HFFc6 (cell line): ENCODE measurements at places on chromosomes 7 and 10.
A peak's percentile ranks its signal among the peaks of the same experiment; 100 is the strongest.

DNA sequence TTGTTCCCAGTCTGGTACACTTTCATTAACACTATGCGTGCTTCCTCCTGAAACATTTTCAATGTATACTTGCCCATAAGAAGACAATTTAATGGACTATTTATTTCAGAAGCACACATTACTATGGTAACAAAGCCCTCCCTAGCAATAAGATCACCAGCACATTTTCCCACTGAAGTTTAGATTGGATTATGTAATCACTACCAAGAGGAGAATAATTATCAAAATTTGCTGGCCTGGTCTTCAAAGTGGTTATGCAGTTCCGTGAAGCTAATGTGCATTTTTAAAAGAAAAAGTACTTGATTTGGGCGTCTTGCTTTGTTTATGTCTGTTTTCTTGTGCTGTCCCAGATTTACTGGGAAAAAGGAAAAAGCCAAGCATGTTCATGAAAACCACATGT, 61.9 kb downstream of the AP3M1 start:
- H3K4me3 ChIP-seq = no peak overlapping the region; the same call in 1 of the 2 replicates
- peaks cover 5% of the 10 kb centered on the region for H3K27me3 ChIP-seq
- DNase-seq = no peak
- peaks cover 43% of the 10 kb centered on the region for H3K36me3 ChIP-seq

- H3K4me1 ChIP-seq = peaks cover 8% of the 10 kb centered on the region
- H3K36me3 ChIP-seq = no peaks in the 10 kb centered on the region
- no peak overlapping the region; the same call in 1 of the 2 replicates for H3K27ac ChIP-seq
- no peak for DNase-seq
These were observed 408 bp upstream of the MINDY4 start for GRCh38 chr7:30770845-30771173.

DNA sequence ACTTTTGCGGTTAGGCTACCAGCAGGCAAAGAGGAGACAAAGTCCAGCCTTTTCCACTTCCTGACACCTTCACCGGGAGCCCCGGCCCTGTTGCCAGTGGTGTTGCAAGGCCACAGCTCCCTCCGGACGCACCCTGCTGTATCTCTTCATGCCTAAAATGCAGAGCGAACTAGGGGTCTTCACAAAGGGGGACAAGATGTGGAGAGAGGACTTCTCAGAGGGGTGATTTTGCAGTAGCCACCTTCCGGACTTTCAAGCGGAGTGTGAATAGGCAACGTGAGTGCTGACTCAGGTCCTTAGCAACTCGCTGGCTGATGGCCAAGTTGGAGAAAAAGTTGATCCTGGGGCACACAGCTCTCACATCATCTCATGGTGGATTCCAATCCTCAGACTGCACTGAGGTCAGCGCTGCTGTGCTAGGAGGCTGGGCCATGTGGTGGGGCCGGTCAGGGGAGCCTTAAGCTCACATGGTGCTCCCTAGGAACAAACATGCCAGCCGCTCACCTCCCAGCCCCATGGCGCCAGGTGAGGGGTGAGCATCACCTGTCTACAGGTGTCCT, 166.3 kb downstream of the LCOR start:
- H3K4me1 ChIP-seq = peaks cover 17% of the 10 kb centered on the region
- H3K4me3 ChIP-seq = no peak overlapping the region
- no peak overlapping the region for H3K27ac ChIP-seq
- H3K27me3 ChIP-seq = peaks cover 2% of the 10 kb centered on the region; the same call in 1 of the 2 replicates
- DNase-seq = peak; percentile 45

DNA sequence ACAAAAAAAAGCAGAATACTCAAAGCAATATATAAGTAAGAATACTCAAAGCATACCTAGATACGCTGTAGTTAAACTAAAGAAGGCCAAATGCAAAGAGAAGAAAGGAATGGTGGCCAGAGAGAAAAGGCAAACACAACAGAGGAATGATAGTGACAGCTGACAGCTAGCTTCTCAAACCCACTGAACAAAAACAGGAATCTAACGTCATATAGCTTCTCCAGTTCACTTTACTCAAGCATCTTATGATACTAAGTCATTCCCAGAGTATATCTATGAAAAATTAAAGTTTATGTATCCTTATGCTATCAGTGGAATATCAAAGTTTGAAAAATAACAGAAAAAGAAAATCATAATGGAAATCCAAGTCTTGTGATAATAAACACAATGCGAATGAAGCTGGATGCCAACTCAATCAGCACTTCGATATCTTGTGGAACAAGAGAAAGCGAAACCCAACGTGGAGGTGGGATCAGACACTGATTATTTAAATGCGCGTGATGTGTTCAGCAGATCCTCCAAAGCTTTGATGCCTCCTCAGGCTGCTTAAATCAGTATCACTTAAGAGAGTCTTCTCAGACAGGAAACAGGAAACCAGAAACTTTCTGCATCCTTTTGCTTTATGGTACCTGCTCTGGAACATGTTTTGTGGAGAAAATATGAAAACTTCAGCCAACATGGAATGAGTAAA, 102.8 kb downstream of the PIP4K2A start:
- no peak overlapping the region for H3K4me3 ChIP-seq
- peaks cover 61% of the 10 kb centered on the region for H3K36me3 ChIP-seq
- H3K4me1 ChIP-seq = peaks cover 51% of the 10 kb centered on the region
- H3K27me3 ChIP-seq = no peaks in the 10 kb centered on the region; the same call in 1 of the 2 replicates

- peak; percentile 79 for DNase-seq
- H3K27me3 ChIP-seq = no peaks in the 10 kb centered on the region; the same call in 1 of the 2 replicates
- H3K4me1 ChIP-seq = peaks cover 72% of the 10 kb centered on the region
- peak overlapping the region; percentile 94 for H3K27ac ChIP-seq
- H3K4me3 ChIP-seq = peak overlapping the region; percentile 47
These were observed 443.2 kb upstream of the SEMA3A start for GRCh38 chr7:84637568-84638338.

DNA sequence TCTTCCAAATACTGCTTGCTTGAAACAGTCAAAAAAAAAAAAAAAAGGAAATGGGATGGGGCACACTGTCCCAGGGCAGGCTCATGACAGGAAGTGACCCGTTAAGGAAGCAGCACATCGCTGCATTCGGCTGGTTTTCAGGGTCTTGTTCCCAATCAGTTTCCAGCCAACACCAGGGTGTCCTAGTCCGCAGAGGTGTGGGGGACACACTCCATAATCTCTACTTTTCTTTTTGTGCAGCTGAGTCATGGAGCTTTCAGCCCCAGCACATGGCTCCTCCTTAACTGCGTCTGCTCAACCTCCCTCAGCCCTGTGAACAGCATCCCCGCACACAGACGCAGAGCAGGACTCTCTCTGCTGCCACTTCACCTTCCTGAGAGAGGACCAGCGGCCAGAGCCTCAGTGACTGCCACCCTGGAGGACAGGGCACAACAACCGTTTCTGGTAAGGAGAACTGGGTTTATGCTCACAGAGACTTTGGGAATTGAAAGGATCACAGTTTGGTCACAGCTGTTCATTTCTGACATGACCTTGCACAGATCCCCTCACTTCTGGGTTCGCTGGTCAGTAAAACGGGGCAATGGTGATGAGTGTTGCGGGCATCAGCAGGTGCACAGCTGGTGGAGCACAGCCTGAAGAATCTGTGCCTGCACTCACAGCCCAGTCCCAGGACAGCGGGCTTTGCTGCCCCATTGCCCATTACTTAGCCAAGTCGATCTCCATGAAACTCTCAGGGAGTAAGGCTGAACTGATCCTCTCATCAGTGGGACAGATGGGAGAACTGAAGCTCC, at the start of gene GIMAP5:
Gene GIMAP5, plus strand, starts transcription at position 154 of the 791 bp plus-strand sequence. CDS start 3,467 bp downstream, outside the sequence.
- H3K4me1 ChIP-seq = no peaks in the 10 kb centered on the region
- H3K4me3 ChIP-seq = no peak within 1 kb of the TSS
- H3K27me3 ChIP-seq = no peaks in the 10 kb centered on the region; the same call in 1 of the 2 replicates
- DNase-seq = no peak
- no peak within 1 kb of the TSS for H3K27ac ChIP-seq
- no peaks in the 10 kb centered on the region; the same call in 1 of the 2 replicates for H3K36me3 ChIP-seq

GRCh38 chr10:15370212-15370855, 755 bp downstream of the FAM171A1 start:
- H3K4me1 ChIP-seq = peaks cover 20% of the 10 kb centered on the region
- H3K27ac ChIP-seq = peak overlapping the region; percentile 69
- no peaks in the 10 kb centered on the region for H3K36me3 ChIP-seq
- peak; percentile 5 for DNase-seq

GRCh38 chr10:97445357-97445721, 467 bp downstream of the EXOSC1 start:
- peaks cover 11% of the 10 kb centered on the region for H3K27me3 ChIP-seq
- peaks cover 38% of the 10 kb centered on the region for H3K4me1 ChIP-seq
- H3K27ac ChIP-seq = peak overlapping the region; percentile 62
- DNase-seq = no peak

DNA sequence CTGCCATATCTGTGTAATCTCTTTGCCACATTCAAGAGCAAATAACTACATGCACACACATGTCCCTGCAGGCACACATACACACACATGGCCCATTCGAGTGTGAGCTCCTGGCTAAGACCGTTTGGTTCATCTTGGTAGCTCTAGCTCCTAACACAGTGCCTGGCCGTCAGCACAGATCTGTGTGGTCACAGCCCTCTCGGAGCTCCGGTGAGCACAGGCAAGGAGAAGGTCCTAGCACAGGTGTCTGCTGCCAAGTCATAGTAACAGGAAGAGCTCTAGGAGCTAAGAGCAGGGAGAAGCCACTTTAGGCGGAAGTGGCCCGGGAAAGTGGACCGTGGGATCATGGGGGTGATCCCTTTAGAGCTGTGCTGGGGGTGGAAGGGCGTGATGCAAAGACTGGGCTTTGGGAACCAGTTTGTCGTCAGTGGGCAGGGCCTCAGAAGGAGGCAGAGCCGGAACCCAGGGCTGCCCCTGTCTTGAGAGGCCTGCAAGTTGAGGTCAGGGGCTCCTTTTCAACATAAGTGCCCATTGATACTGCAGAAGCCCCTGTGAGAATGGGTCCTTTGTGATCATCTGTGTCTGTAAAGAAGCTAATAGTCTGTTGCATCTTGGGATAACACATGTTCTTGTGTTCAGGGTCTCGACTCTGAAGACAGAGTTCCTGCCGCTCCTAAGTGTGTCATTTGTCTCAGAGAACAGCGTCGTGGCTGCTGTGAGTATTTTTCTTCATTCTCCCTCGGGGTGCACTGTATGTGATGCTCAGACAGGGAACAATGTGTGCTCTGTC, 16.6 kb upstream of the ARPC1B start:
- H3K27ac ChIP-seq = peak overlapping the region; percentile 36
- peaks cover 2% of the 10 kb centered on the region; the same call in 1 of the 2 replicates for H3K27me3 ChIP-seq
- peaks cover 19% of the 10 kb centered on the region for H3K4me1 ChIP-seq
- H3K36me3 ChIP-seq = peaks cover 16% of the 10 kb centered on the region
- no peak overlapping the region for H3K4me3 ChIP-seq

DNA sequence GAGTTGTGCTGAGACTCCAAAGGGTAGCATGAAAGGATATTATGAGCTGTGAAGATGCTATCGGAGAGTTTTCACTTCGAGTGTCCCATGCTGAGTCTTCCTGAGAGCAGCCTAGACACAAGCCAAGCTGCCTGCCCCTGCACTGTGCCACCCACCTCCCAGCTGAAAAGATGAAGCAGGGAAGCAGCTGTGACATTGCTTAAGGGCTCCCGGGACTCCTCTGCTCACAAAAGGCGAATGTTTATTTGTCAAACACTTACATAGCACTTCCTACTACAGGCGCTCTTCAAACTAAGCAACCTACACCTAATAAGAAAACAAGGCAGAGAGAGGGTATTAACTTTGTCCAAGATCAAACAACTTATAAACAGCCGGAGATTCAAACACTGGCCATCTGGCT, 95.6 kb downstream of the OSBPL3 start:
- peaks cover 55% of the 10 kb centered on the region for H3K36me3 ChIP-seq
- peak overlapping the region; percentile 32 for H3K27ac ChIP-seq

GRCh38 chr7:43004082-43004481, 71.9 kb downstream of the MRPL32 start:
- H3K4me3 ChIP-seq = no peak overlapping the region
- H3K27me3 ChIP-seq = peaks cover 4% of the 10 kb centered on the region
- H3K4me1 ChIP-seq = peaks cover 8% of the 10 kb centered on the region

GRCh38 chr7:12594122-12594897, 23.8 kb downstream of the SCIN start:
- peak overlapping the region; percentile 49; the same call in 1 of the 2 replicates for H3K4me3 ChIP-seq
- peak overlapping the region; percentile 74; the same call in 1 of the 2 replicates for H3K27ac ChIP-seq
- H3K4me1 ChIP-seq = peaks cover 18% of the 10 kb centered on the region

- peak overlapping the region; percentile 91 for H3K27ac ChIP-seq
- H3K4me3 ChIP-seq = peak overlapping the region; percentile 58
- peaks cover 27% of the 10 kb centered on the region for H3K36me3 ChIP-seq
- H3K4me1 ChIP-seq = peaks cover 58% of the 10 kb centered on the region
- DNase-seq = peak; percentile 96
These were observed 121.9 kb upstream of the AKR1E2 start for GRCh38 chr10:4704034-4704545.

- DNase-seq = no peak
- peaks cover 9% of the 10 kb centered on the region for H3K4me1 ChIP-seq
- no peak overlapping the region for H3K27ac ChIP-seq
- no peaks in the 10 kb centered on the region for H3K36me3 ChIP-seq
These were observed 332.0 kb upstream of the ZNF32 start for GRCh38 chr10:43980715-43981114.

DNA sequence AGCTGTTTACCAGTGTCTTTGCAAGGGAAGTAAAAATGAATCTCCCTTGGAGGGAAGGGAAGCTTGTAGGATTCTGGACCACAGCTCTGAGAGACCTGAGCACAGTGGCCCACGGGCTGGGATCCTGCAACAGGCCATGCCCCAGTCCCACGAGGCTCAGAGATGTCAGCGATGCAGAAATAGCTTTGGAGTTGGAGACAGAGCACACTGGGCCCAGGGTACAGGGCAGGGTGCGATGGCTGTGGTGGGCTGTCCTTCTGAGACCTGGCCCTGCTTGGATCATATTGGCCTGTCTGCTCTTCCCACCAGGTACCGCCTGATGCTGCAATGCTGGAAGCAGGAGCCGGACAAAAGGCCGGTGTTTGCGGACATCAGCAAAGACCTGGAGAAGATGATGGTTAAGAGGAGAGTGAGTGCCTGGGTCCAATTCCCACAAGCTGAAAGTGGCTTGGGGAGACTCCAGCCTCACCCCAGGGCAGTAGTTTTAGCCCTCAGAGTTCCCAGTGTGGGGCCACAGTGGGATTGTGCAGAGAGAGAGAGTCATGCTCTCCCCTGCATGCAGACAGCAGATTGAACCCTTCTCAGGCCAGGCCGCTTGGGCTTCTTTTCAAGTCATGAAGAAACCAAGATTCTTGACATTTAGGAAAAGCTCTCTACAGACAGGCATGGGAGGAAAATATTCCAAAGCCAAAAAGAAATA, 13.5 kb upstream of the CSGALNACT2 start:
- DNase-seq = no peak
- H3K27me3 ChIP-seq = peaks cover 22% of the 10 kb centered on the region
- H3K4me1 ChIP-seq = peaks cover 27% of the 10 kb centered on the region
- H3K4me3 ChIP-seq = no peak overlapping the region
- no peak overlapping the region for H3K27ac ChIP-seq

DNA sequence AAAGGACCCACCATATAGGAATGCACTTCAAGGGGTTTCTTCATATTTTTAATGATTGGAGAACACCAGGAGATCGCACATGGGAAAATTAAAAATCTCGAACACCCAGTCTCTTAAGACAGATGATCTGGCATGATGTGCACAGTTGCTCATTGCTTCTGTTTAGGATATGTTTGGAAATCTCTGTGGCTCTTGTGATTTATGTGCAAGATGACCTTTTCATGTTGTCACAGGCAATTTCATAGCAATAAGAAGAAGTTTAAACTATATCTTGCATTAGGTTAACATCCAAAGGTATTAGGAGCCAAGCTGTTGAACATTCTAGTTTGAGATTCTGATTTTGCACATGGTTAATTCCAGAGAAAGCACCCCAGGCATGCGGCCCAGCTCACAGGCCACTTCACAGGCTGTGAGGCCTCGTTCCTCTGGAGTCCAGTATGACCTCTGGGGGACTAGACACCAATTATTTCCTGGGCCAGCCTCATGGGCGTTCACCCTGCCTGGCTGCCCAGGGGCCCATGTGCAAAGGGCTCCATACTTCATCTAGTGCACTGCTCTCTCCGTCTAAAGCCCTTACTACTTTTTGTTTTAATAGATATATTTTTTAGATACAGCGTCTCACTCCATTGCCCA, 28.4 kb downstream of the CAMK1D start:
- no peak for DNase-seq
- H3K27me3 ChIP-seq = peaks cover 4% of the 10 kb centered on the region; the same call in 1 of the 2 replicates
- H3K4me3 ChIP-seq = no peak overlapping the region
- no peaks in the 10 kb centered on the region for H3K36me3 ChIP-seq
